ENCODE measurements at places on chromosomes 3 and 15. TPM values are rescaled to one million over a fixed set of nuclear protein-coding genes. Genes with fewer than 3 reads are reported as not detected.
A peak's percentile ranks its signal among the peaks of the same experiment; 100 is the strongest.

DISP2 gene
- not detected for total RNA-seq

SENP8 gene
- total RNA-seq = 2.9 TPM

DNA sequence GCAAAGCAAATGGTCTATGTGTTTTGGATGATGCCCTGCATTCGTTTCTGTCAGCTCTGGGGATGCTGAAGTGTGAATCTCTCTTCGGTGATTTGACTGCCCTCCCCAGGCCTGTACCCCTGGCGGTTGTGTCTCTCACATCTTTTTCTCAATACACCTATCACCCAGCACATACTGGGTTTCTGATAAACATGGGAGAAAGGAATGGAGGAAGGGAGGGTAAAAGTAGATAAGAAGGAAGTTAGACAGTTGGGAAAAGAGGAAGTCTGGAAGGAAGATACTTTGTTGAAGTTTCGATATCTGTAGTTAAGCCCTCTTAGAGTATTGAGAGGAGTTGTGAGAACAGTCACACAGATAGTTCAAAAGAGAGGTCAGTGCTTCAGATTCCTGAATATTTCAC lies 35.8 kb upstream of the LRTM1 start:
- H3K4me3 ChIP-seq = no peak overlapping the region
- no peaks in the 10 kb centered on the region for H3K36me3 ChIP-seq
- no peak for DNase-seq
- H3K27ac ChIP-seq = no peak overlapping the region

GRCh38 chr3:54859184-54859583 lies 68.7 kb downstream of the LRTM1 start:
- H3K27me3 ChIP-seq = no peaks in the 10 kb centered on the region
- no peak overlapping the region for H3K4me3 ChIP-seq
- DNase-seq = no peak
- no peaks in the 10 kb centered on the region for H3K36me3 ChIP-seq
- H3K27ac ChIP-seq = no peak overlapping the region
- H3K4me1 ChIP-seq = no peaks in the 10 kb centered on the region

DNA sequence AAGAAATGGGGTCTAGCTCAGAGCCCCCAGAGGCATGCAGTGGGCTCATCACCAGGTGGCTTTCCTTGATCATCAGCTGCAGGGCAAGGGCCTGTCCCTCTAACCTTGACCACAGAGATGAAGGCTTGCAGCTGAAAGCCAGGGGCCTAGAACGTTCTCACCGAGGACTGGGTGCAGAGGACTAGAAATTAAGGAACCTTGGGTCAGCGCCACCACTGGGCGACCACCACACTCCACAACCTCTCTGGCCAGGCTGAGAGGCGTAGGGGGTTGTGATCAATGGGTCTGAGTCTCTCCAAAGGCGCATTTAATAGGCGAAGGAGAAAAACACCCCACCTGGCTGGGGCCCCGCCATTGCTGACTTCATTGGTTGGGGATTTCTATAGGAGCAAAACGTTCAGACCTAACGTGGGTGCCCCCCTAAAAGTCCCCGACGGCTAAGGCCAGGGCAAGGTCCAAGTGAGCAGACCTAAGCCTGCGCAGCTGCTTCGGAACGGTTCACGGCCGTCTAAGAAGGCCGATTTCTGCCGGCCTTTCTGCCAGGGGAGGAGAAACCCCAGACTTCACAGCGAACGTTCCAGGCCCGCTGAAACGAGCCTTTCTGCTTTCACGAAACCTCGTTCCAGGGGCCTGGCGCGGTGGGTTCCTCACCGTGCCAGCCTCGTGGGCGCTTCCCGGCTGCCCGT lies 915 bp downstream of the BCL2L10 start:
- no peaks in the 10 kb centered on the region for H3K27me3 ChIP-seq
- H3K36me3 ChIP-seq = no peaks in the 10 kb centered on the region
- no peak for DNase-seq
- peaks cover 9% of the 10 kb centered on the region for H3K4me1 ChIP-seq
- no peak overlapping the region for H3K27ac ChIP-seq

DNA sequence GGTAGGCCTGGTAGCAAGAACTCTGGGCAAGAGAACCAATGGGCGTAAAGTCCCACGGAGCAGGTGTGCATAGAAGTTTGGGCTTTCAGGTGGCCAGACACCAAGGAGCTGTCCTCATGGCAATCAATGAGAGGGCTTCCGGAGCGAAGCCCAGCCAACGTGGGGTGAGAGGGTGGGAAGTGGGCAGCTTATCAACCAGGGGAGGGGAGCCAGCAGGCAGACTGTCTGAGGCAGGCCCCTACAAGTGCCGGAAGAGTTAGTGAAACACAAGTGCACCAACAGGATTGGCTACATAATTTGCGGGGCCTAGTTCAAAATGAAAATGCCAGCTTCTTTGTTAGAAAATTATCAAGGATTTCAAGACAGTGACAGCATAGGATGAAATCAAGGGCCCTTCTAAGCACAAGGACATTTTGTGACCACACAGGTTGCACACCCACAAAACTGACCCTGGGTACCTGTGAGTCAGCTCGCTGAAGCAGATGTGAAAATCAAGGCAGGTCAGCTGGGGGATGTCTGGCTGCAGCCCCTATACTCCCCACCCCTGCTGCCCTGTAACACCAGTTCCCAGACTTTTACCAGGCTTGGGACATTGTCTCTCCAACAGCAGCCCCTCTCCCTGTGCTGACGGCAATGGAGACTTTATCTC lies 102.1 kb upstream of the ETV5 start:
- no peak overlapping the region for H3K4me3 ChIP-seq
- no peaks in the 10 kb centered on the region for H3K27me3 ChIP-seq
- no peak for DNase-seq
- H3K27ac ChIP-seq = no peak overlapping the region

GRCh38 chr3:10417847-10418246 lies 87.5 kb downstream of the ATP2B2 start:
- H3K36me3 ChIP-seq = no peaks in the 10 kb centered on the region
- H3K27me3 ChIP-seq = no peaks in the 10 kb centered on the region
- H3K27ac ChIP-seq = no peak overlapping the region
- H3K4me3 ChIP-seq = no peak overlapping the region
- DNase-seq = no peak

GRCh38 chr3:67083277-67083676 lies 85.2 kb downstream of the KBTBD8 start:
- DNase-seq = no peak
- H3K27me3 ChIP-seq = no peaks in the 10 kb centered on the region
- H3K4me1 ChIP-seq = no peaks in the 10 kb centered on the region

- no peak overlapping the region for H3K27ac ChIP-seq
- DNase-seq = no peak
- H3K4me1 ChIP-seq = no peaks in the 10 kb centered on the region
- no peaks in the 10 kb centered on the region for H3K36me3 ChIP-seq
Measured at GRCh38 chr3:197216169-197216860, 82.1 kb downstream of the DLG1 start.

DNA sequence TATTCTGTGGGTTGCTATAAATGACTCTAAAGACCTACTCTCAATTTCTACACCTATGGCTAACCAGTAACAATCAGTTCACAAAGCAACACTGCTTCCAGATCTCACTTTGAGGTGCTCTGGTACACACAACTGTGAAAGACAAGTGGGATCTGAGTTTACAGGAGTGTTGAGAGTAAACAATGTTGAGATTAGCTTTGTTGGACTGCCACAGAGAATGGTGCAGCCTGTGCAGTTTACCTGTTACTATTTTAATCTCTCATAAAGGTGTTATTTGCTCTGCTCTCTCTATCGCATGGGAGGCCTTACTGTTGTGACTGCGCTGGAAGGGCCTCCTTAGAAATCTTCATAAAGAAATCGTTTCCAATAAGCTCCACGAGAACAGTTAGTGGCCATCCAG lies 112.0 kb downstream of the SOX2 start:
- no peaks in the 10 kb centered on the region for H3K4me1 ChIP-seq
- DNase-seq = no peak
- no peak overlapping the region for H3K4me3 ChIP-seq
- H3K36me3 ChIP-seq = no peaks in the 10 kb centered on the region

GRCh38 chr15:100158356-100158755 lies 183.4 kb downstream of the ADAMTS17 start:
- DNase-seq = no peak
- H3K4me1 ChIP-seq = no peaks in the 10 kb centered on the region
- no peaks in the 10 kb centered on the region for H3K27me3 ChIP-seq
- H3K27ac ChIP-seq = no peak overlapping the region
- H3K36me3 ChIP-seq = no peaks in the 10 kb centered on the region
- no peak overlapping the region for H3K4me3 ChIP-seq

- no peaks in the 10 kb centered on the region for H3K36me3 ChIP-seq
- no peak overlapping the region for H3K27ac ChIP-seq
- DNase-seq = no peak
- H3K4me1 ChIP-seq = no peaks in the 10 kb centered on the region
Measured at GRCh38 chr15:36472672-36473071, 106.8 kb upstream of the CDIN1 start.

DNA sequence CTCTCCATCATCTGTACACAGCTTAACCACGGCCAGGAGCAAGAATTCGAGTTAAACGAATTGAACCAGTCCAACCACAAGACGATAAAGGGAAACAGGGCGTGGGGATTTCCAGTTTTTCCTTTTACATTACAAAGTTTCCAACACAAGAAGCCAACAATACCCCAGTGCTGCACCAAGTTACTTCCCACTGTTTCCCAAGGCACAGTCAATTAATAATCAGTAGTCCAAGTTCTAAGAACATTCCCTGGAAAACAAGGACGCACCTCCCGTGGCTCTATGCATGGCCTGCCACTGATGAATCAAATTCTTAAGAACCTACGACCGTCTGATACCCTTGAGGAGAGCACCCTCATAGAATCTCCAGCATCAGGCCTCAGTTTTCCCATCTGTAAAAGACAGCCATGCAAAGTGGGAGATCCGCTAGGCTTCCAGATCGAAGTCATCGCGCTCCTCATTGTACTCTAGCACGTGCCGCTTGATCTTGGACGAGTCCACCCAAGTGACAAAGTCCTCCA lies 774 bp downstream of the IMP3 start:
- H3K4me1 ChIP-seq = peaks cover 3% of the 10 kb centered on the region
- H3K36me3 ChIP-seq = no peaks in the 10 kb centered on the region
- no peaks in the 10 kb centered on the region for H3K27me3 ChIP-seq
- peak overlapping the region; percentile 88 for H3K27ac ChIP-seq
- DNase-seq = no peak
- peak overlapping the region; percentile 58 for H3K4me3 ChIP-seq

DNA sequence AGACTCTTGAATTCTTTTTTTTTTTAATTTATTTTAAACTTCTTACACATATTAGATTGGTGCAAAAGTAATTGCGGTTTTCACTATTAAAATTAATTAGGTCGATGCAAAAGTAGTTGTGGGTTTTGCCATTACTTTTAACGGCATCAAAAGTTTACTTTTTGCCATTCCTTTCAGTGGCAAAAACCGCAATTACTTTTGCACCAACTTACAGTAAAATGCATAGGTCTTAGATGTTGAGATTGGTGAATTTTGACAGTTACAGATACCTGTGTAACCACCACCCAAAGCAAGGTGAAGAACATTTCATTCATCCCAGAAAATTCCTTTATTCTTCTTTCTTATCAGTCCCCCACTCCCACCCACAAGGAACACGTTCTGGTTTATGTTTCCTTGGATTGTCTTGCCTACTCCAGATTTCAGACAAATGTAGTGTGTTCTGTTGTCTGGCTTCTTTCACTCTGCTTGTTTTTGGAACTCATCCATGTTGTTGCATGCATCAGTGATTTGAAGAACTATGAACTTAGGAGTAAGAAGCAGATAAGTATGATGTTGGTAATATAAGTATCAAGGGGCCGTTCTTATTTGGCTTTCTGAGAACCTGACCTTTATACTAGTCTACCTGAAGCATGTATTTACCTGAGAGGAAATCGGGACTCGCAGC lies 198.4 kb upstream of the UBE2E1 start:
- H3K27ac ChIP-seq = no peak overlapping the region
- DNase-seq = no peak
- no peaks in the 10 kb centered on the region for H3K4me1 ChIP-seq
- no peaks in the 10 kb centered on the region for H3K36me3 ChIP-seq
- no peak overlapping the region for H3K4me3 ChIP-seq

All from uterus (tissue), 4 donors.